ENCODE measurements at places on chromosomes 1 and 21.
A peak's percentile ranks its signal among the peaks of the same experiment; 100 is the strongest.

- DNase-seq = no peak
These were observed 221.8 kb downstream of the CENPF start for GRCh38 chr1:214824763-214825162.

DNA sequence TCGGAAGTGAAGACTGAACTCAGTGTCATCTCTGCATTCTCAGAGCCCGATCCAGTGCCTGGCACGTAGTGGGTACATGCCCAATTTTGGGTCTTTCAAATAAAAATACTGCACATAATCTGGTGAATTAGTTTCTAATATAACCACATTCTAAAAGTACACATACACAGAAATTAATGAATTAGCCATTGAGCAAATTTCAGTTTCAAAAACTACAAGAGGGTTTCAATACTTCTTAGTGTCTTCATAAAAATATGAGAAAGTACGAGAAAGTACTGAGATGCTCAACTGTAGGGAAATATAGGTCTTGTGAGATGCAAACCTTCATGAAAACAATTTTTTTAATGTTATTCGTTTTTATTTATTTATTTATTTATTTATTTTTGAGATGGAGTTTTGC is 86.9 kb downstream of the SMYD2 start:
- DNase-seq = no peak

- DNase-seq = no peak
These were observed 48.9 kb downstream of the PHC2 start for GRCh38 chr1:33381977-33382376.

GRCh38 chr21:45867671-45868081 is 113.9 kb upstream of the COL6A1 start:
- no peak for DNase-seq

- no peak for DNase-seq
These were observed 661.6 kb downstream of the ADGRL2 start for GRCh38 chr1:82462366-82462765.

GRCh38 chr1:162822391-162823200 is 32.1 kb downstream of the HSD17B7 start:
- DNase-seq = peak; percentile 24

DNA sequence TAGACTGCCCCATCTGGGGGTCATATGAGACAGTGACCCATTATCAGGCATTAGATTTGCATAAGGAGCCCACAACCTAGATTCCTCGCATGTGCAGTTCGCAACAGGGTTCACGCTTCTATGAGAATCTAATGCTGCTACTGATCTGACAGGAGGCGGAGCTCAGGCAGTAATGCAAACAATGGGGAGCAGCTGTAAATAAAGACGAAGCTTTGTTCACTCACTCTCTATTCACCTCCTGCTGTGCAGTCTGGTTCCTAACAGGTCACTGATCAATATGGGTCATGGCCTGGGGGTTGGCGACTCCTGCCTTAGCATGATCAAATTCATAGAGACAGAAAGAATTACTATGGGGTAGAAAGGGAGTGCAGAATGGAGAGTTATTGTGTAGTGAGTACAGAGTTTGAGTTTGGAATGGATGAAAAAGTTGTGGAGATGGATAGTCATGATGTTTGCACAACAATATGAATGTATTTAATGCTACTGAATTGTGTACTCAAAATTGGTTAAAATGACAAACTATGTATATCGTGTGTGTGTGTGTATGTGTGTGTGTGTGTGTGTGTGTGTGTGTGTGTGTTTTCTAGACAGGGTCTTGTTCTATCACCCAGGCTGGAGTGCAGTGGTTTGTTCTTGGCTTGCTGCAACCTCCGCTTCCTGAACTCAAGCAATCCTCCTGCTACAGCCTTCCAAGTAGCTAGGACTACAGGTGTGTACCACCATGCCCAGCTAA is 42.2 kb downstream of the BTF3L4 start:
- DNase-seq = no peak

- no peak for DNase-seq
These were observed 20.8 kb upstream of the CD5L start for GRCh38 chr1:157862114-157863070.
